ENCODE measurements at places on chromosomes 11 and 22.

- no peak for DNase-seq
Measured at GRCh38 chr22:25898707-25899365, 156.8 kb downstream of the MYO18B start.

GRCh38 chr11:47571895-47572294 is 6.5 kb downstream of the PTPMT1 start:
- peak; percentile 67 for DNase-seq

DNA sequence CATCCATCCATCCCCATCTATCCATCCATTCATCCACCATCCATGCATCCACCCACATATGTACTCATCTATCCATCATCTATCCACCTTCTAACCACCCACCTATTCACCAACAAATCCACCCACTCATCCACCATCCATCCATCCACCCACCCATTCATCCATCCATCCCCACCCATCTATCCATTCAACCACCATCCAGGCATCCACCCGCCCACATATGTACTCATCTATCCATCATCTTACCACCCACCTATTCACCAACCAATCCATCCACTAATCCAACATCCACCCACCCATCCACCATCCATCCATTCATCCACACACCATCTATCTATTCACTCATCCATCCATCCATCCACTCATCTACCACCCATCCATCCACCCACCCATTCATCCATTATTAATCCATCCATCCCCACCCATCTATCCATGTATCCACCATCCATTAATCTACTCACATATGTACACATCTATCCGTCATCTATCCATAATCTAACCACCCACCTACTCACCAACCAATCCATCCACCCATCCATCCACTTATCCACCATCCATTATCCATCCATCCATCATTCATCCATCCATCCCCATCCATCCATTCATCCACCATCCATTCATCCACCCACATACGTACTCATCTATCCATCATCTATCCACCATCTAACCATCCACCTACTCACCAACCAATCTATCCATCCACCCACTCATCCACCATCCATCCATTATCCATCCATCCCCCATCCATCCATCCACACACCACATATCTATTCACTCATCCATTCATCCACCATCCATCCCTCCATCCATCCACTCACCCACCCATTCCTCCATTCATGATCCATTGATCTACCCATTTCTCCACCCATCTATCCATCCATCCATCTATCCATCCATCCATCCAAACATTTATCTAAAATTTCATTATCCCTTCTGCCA is 940.0 kb downstream of the BRD1 start:
- no peak for DNase-seq

- DNase-seq = no peak
Measured at GRCh38 chr11:720642-721246, 14.7 kb downstream of the EPS8L2 start.

GRCh38 chr22:27624042-27624441 is 177.5 kb downstream of the MN1 start:
- DNase-seq = no peak

DNA sequence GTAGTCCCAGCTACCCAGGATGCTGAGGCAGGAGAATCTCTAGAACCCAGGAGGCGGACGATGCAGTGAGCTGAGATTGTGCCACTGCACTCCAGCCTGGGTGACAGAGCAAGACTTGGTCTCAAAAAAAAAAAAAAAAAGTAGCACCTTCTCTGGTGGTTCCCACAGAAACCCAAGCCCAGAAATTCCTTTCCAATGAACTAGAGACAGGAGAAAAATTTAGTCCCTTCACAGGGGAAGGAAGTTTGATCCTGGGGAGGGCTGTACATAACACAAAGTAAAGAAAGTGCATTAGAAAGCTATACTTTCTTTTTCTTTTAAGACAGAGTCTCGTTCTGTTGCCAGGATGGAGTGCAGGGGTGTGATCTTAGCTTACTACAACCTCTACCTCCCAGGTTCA is 25.5 kb upstream of the APOA1 start:
- peak; percentile 59 for DNase-seq

GRCh38 chr11:73537969-73538368 is 59.9 kb downstream of the FAM168A start:
- no peak for DNase-seq

DNA sequence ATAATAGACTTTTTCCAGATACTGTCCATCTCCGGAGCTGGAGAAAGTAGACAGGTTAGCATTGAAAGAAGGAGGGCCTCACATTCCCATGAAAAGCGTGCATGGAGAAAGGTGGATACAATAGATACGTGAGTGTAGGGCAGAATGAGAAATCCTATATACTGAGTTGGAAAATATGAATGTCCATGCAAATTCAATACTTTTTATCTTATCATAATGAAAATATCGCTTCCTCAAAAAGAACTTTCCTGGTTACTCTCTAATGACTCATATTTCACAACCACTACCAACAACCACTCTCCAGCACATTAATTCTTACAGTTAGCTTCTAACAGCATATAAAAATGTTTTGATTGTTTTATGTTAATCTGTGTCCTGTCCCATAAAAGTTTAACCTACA is 22.0 kb upstream of the MS4A6A start:
- no peak for DNase-seq

- peak; percentile 89 for DNase-seq
Measured at GRCh38 chr11:66080055-66080817, 10.2 kb downstream of the PACS1 start.

DNA sequence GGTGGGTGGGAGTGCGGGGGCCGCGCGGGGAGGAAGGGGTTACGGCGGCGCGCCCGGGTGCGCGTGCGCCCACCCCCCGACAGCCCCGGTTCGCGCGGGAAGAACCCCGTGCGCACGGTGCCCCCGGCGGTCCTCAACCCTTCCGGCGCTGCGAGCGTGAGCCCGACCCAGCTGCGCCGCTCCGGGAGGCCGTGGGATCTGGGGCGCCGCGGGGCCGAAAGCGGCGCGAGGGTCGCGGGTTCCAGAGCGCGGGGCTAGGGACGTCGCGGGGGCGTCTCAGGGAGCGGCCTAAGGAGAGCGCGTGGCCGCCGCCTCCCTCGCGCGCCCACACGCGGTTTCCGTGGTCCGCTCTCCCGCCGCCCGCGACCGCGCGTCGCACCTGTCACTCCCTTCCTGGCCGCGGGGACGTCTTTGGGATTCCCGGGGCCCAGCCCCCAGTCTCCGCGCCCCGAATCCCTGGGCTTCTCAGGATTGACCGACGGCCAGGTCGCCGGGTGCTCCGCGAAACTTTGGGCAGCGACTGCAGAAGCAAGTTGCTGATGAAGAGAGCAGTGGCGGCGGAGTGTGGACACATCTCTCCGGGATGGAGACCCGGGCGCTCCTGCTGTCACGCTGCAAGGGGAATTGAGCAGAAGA is 582 bp downstream of the SREBF2 start:
- no peak for DNase-seq

DNA sequence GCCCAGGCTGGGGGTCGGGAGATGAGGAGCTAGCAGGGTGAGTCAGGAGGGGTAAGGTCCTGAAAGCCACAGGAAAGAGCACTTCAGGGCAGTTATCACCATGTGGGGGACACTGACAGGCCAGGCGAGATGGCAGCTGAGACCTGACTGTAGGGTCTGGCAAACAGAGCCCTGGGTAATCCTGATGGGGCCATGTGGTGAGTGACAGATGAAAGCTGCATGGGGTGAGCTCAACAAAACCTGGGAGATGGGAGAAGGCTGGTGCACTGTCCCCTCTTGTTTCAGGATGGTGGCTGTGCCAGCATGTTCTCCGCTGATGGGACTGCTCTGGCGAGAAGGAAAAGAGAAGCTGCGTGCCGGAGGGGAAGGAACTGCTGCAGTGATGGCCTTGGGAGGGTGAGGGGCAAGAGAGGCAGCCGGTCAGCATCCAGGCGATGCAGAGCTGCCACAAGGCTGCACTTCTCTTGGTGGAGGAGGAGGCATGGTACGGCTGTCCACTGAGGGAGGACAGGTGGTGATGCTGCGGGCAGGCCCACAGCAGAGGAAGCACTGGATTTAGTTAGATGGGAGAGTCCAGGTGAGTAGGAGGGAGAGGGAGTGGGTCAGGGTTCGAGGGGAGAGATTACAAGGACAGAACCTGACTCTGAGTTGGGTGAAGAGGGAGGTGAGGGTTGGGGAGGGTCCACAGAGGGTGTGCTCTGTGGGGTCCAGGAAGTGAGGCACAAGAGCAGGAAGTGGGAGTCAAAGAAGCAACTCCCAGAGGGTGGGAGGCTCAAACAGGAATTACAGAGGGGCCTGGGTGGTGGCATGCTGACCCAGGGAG is 3.8 kb downstream of the TOP3B start:
- DNase-seq = no peak

- DNase-seq = no peak
Measured at GRCh38 chr11:5937868-5938602, 4.0 kb upstream of the OR56A3 start.

GRCh38 chr11:113529606-113530005 is 54.4 kb upstream of the DRD2 start:
- DNase-seq = no peak

DNA sequence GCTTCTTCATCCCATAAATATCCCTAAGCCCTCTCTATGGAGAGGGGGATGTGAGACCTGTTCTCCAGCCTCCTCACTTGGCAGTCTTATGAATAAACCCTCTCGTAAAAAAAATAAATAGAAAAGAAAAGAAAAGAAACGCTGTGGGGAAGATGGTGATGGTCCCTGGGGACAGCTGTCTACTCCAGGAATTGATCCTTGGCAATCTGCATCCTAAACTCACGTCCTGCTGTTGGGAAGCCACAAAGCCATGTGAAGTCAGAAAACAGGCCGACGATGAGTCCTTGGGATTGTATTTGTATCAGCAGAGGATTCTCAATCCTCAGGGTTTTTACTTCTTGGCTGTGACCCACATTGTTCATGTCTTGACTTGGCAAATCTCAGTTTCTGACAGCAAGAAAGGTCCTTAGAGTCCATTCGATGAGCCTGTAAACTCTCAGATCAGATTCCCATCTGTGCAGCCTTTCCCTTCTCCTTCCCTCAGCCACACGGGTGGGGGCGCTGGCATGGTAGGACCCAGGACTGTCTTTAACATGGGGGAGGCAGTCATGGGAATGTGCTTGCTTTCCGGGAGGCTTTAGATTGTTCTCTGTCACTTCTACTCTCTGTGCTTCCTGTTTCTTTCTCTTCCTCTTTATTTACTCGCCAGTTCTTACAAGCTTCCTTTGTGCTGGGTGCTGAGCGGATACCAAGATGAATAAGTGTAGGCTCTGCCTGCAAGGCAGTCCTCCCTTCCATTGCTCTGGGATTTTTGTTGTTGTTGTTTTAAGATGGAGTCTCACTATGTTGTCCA is 24.9 kb downstream of the TCP11L1 start:
- DNase-seq = no peak

Data from AG08395 (cell line).